GF-D8 (cell line): ENCODE measurements at places on chromosomes 6 and 20.

- no peak for DNase-seq
These were observed 61.3 kb downstream of the HS3ST5 start for GRCh38 chr6:114281496-114281895.

DNA sequence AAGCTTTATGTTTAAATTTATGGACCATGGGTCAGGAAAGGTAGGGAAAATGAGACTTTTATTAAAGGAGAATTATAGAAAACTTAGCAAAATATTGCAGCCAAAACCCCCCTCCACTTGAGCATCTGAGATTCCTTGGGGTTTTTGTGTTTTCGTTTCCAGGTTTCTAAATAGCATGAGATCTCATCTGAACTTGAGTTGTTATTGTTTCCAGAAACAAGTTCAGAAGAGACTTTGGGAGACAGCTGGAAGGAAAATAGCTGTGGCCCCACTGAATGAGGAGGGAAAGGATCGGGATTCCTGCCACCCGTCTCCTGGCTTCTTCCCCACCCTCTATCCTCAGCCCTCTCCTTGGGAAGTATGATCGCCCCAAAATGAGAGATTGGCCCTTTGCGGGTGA, 75.5 kb downstream of the TBC1D7 start:
- no peak for DNase-seq

- DNase-seq, result no peak
These were observed 9.1 kb upstream of the MAP1LC3A start for GRCh38 chr20:34549291-34549928.

DNA sequence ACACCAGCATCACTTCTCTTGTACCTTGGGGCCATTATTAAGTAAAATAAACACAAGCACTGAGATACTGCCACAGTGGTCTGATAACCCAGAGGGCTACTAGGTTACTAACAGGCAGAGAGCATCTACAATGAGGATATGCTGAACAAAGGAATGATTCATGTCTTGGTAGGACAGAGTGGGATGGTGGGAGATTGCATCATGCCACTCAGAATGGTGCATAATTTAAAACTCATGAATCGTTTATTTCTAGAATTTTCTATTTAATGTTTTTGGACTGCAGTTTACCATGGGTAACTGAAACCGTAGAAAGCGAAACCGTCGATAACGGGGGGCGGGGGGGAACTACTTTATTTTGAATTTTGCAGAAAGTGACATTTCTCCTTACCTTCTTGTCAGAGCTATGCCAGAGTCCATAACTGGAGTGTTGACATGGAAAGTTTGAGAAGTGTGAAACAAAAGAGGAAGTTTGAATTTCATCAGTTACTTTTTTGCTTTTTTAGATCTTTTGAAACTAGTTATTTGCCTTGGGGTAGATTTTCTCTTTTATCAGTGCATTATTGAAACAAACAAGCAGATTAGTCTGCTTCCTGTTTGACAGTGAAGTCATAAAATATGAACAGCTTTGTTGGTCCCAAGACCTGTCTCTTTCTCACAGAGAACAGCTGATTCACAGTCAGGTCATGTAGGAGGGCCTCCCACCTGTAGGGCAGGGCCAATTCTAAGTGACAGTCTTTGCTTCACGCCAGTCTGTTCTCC, 124.9 kb downstream of the KLHL32 start:
- peak; percentile 2 for DNase-seq

DNA sequence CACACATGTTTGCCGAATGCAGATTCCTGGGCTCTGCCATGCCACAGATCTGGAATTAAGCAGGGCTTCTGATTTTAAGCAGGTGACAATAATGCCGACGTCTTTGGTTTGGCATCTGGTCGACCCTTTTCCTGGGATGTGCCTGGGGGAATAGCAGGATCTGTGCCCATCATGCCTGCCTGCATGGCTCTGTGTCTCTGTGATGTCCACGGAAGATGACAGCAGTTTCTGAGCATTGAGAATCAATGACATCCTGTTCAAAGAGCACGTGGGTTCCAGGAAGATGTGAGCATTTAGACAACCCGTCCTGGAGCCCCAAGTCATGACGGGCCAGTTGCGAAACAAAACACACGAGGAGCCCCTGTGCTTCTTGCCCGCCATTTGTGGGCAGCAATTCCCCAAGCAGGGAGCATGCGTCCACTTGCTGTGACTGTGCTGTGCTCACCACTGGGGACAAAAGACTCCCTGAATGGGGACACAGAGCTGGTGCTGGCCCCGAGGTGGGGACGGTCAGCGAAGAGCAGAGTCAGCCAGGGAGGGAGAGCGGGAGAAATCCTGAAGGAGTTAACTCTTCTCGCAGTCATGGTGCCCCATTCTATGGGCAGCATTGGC, 110.1 kb downstream of the ERMARD start:
- no peak for DNase-seq

- DNase-seq, result no peak
These were observed 43.7 kb downstream of the FRK start for GRCh38 chr6:116016846-116017545.

GRCh38 chr20:23856736-23857135, 22.8 kb downstream of the CST5 start:
- DNase-seq, result no peak

GRCh38 chr20:19074828-19075516, 137.5 kb upstream of the SLC24A3 start:
- DNase-seq, result peak; percentile 63

DNA sequence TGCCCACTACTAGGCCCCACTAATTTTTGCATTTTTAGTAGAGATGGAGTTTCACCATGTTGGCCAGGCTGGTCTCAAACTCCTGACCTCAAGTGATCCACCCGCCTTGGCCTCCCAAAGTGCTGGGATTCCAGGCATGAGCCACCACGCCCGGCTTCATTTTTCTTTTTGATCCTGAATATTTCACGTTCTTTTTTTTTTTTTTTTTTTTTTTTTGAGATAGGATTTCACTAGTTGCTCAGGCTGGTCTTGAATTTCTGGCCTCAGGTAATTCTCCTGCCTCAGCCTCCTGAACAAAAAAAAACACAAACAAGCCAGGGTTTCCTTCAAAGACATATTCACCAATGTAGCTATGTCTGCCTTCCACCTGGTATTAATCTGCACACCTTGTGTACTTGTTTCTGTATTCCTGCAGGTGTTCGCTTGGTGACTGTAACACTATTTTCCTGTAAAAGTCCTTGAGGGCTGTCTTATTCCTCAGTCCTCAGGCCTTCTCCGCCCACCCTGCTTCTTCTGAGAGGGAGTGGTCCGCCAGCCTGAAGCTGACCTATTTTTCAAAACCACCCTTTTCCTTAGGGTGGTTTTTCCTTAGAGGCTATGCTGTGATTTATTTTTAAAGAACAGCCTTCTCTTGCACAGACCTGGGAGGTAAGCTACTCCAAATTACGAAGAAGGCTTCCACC, 36.1 kb upstream of the PNRC1 start:
- no peak for DNase-seq

GRCh38 chr6:69771158-69771906, 25.5 kb downstream of the LMBRD1 start:
- no peak for DNase-seq

DNA sequence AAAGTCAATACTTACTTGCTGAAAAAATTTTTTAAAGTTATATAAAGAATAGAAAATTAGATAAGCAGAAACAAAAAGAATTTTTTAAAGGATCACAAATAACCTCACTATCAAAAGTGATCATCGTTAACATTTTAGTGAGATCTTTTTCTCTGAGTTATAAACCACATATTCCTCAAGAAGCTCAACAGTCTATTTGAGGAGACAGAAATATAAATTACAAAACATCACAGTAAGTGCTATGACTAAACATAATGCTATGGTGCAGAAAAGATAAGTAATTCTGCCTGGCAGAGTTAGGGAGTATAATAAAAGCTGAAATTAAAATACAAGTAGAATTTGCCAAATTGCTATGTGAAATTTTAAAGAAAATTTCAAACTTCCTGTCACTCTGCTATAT, 226.7 kb downstream of the LMBRD1 start:
- no peak for DNase-seq

DNA sequence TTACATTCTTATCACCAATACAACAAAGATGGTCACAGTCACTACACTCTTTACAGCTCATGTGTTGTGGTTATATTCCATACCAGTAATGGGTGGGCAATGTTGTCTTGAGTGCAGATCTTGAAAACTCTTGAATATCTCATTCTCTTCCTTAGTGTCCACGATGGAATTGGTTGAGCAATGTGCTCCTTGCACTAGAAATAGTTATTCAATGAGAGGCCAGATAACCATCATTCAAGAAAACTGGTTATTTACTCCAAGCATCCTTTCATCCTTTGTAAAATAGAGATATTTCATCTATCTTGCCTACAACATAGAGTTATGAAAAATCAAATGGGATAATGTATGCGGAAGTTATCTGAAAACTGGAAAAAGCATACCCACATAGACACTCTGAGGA, 215.9 kb downstream of the ARHGAP18 start:
- no peak for DNase-seq

DNA sequence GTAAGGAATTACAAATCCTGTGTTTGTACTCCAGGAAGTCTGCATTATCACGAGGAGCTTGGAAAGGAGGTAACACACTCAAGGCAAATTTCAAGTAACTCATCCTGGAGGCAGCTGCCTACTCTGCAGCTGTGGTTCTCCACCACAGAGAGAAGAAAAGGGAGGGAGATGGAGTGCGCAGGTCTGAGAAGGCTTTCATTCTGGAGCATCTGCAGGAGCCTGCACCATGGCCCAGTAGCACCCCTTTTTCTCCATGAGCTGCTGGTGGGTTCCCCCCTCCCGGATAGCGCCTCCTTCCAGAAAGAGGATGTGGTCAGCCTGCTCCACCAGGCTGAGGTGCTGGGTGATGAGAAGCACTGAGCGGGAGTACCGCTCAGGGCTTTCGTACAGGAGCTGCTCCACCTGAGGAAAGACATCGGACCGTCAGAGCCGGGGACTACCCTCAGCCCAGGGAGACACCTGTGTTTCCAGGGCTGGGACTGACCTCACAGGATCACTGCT, 1.6 kb upstream of the PSMB8 start:
- peak; percentile 51 for DNase-seq

DNA sequence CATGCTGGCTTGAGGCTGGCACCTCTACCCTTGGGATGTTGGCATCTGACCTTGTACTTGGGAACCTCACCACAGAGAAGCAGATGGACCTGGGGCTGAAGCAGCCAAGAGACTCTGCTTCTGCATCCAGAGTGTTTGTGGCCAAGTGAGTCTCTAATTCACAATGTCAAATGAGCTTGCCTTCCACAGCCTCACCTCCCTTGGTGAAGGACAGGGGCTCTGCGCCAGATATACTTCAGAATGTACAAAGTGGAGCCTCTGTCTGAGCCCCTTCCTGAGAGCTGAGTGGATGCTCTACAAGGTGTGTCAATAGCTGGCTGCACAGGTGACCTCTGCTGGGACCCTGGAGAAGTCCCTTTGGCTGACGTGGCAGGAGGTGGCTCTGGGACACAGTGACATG, 508.9 kb downstream of the CDH26 start:
- no peak for DNase-seq

- no peak for DNase-seq
These were observed 43.0 kb downstream of the RALGAPB start for GRCh38 chr20:38515631-38516030.

DNA sequence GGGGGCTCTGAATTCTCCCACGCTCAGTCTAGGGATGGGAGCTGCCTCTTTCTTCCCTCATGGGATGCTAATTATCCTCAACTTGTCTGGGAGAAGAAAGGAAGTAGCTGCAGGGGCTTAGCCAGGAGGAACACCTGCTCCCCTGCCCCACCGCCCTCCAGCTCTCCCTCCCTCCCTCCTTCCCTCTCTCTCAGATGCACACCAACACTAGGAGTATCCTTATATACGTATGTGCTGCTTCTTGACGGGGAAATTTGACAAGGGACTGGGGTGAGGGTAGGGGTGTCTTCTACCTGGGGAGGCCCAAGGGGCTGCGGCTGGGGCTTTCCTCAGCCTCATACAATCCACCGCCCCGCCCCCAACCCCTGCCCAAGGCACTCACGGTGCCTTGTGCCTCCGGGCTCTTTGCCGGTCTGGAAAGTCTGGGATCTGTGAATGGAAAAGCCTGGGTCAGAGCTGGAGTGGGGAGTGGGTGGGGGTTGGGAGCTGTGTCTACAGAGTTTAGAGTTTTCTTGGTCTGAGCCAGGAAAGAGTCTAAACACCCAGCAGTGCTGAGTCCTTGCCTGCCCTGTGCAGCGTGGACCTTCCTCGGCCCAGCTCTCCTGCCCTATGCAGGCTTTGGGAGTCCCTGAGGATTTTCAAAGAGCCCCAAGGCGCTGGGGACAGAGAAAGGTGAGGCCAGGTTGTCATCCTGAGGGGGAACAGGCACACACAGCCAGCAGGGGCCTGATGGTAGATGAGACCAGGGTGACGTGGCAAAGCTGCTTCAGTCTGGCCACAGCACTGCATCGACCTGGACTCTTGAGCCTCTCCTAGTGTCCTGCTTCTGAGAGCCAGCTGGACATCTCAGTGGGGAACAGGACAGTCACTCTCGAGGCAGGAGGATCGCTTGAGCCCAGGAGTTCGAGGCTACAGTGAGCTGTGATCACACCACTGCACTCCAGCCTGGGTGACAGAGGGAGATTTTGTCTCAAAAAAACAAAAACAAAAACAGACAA, 29.3 kb upstream of the EMILIN3 start:
- DNase-seq, result no peak
